NCI-H146 (cell line): ENCODE measurements at places on chromosomes 3 and 15.
A peak's percentile ranks its signal among the peaks of the same experiment; 100 is the strongest.

DNA sequence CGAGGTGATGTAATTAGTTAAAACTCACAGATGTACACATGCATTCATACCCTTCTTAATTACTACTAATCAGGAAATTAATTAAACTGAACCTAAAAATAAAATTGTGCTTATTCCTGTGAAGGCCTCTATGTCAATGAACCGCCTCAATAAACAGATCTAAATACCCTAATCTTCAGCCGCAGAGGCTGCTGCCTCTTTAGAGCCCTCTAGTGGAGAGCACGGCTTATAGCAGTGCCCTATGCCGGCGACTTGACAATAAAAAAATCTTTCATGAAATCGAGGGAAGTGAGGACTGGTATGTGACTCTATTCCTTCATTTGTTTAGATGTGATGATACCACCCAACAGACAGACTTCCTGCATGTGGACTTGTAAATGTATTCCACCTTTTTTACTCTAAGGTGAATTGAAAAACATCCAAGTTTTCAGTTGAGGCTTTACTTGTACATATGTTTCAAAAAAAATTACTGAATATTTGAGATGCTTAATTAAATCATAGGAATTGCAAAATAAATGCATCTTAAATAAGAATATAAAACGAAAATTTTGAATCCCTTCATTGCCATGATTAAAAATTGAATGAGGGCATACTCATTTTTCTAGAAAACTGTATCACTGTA, 8.3 kb upstream of the EPHA3 start:
- DNase-seq = peak; percentile 51

- no peak for DNase-seq
These were observed 128.8 kb upstream of the AADACL2 start for GRCh38 chr3:151604891-151605290.

DNA sequence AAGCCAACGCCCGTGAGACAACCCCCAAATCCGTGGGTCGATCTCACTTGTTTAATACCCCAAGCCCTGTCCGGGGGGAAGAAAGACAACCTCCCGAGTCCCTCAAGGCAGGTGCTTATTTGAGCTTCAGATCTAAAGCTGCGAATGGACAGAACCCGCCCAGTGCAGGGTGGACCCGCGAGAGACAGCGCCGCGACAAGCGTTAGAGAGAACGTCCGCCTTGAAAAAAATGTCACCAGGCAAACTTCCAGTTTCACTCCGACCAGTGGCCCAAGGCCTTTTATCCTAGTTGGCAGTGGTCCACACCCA, 740 bp upstream of the OXSR1 start:
- DNase-seq = no peak

DNA sequence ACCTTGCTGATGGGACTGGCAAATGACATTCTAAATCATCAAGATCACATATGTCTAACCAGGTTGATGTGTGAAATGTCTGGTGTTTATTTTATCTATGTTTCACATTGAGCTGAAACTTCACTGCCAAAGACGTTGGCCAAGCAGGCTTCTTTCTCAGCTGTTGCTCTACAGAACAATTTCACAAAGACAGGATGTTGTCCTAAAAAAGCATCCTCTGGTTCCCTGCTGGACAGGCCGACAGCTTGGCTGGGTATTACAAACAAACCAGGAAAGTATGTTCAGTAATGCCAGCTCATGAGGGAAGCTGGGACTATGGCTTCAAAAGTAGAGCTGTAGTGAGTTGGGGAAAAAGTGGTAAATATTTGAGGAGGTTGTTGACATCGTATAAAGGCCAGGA, 179.4 kb downstream of the FAM43A start:
- DNase-seq = no peak

DNA sequence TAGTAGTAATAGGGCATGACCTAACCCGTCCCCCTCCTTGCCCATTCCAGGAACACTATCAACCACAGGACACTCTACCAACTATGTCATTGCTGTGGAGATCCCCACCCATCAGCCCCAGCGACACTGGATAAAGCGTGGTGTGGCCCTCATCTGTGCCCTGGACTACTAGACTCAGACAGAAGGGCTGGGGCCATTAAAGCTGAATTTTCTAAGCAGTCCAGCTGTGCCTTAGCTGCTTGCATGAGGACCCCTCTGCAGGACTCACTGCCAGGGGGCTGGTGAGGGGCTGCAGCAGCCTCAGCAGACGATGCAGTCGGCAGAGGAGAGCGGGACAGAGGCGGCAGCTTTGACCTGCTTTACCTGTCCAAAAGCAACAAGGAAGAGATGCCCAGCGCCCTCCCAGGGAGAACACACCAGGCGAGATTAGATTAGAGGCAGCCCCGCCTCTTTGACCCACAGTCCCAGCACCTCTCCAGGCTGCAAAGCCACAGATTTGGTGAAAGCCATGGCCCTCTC, 44.6 kb downstream of the SEMA3G start:
- DNase-seq = no peak

DNA sequence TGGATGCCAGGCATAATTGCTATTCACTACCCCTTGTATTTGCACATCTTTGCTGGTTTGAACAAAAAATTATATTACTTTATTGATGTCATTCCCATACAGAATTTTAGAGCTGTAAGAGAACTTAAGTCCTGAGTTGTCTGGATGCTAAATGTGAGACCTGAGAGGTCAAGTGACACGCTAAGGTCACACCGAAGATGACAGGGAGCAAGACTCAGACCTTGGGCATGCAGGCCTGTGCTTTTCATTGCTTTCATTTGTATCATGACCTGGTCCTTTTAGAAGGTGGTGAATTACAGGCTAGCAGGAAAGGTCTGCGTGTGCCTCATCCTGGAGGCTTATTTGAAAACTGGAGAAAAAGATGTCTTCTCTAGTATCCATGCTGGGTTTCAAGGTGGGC, 312.0 kb upstream of the RASGRP1 start:
- DNase-seq = no peak

- no peak for DNase-seq
These were observed 76.8 kb upstream of the LRIG1 start for GRCh38 chr3:66577426-66578203.

DNA sequence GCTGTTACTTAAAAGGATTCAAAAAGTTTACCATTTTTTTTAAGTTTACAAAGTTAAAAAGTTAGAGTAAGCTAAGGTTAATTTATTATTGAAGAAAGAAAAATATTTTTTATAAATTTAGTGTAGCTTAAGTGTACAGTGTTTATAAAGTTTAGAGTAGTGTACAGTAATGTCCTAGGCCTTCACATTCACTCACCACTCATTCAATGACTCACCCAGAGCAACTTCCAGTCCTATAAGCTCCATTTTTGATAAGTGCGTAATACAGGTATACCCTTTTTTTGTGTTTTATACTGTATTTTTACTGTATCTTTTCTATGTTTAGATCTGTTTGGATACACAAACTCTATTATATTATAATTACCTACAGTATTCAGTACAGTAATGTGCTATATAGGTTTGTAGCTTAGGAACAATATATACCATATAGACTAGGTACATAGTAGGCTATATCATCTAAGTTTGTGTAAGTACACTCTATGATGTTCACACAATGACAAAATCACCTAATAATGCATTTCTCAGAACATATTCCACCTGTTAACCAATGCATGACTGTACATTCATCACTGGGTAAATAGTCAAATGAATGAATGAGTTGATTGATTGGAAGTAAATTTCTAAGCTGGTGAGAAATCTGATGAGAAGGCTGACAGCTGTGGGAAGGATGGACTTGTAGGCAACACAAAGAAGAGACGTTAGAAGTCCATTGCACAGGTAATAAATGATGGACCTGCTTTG, 95.2 kb upstream of the CDIN1 start:
- DNase-seq = no peak

- DNase-seq = no peak
These were observed 35.6 kb downstream of the LINGO1 start for GRCh38 chr15:77596821-77597803.

GRCh38 chr3:179700716-179701115, 47.9 kb downstream of the USP13 start:
- DNase-seq = no peak

GRCh38 chr3:113264283-113265131, 53.1 kb downstream of the BOC start:
- DNase-seq = peak; percentile 94

GRCh38 chr3:81173514-81173913, 587.9 kb downstream of the GBE1 start:
- DNase-seq = no peak

DNA sequence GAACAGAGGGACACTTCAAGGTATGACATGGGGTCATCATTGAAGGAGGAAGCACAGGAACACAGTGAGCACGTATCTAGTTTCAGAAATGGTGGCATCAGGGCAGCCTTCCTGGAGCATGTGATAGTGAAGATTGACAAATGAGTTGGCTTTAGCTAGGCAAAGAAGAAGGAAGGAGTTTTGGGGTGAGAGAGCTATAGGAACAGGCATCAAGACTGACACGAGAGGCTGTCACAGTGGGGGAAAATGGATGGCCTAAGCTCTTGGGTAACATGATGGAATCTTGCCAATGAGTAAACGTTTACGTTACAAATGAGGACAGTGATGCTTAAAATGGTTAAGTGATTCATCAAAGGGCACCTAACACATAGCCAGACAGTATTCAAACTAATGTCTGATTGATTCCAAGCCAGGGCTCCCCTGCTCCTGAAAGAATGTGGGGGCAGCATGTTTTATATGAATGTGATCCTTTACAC, 23.1 kb upstream of the GPR171 start:
- peak; percentile 31 for DNase-seq

GRCh38 chr15:82681371-82681770, 28.3 kb downstream of the AP3B2 start:
- peak; percentile 13 for DNase-seq

DNA sequence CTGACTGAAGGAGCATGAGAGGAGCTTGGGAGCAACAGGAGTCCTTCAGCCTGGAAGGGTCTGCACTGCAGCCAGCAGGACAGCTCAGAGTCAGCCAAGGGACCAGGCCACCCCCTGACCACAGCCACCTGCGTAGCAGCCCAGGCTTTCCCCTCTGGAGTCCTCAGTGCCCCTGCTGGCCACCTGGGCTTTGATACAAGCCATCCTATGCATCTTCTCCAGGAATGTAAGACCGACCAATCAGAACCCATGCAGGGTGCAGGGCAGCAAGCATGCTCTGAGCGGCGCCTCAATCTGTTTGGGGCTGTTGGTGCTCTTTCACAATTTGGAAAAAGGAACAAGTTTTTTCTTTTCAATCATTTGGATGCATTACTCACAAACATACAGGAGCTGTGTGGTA, 52.0 kb downstream of the DZIP1L start:
- no peak for DNase-seq

DNA sequence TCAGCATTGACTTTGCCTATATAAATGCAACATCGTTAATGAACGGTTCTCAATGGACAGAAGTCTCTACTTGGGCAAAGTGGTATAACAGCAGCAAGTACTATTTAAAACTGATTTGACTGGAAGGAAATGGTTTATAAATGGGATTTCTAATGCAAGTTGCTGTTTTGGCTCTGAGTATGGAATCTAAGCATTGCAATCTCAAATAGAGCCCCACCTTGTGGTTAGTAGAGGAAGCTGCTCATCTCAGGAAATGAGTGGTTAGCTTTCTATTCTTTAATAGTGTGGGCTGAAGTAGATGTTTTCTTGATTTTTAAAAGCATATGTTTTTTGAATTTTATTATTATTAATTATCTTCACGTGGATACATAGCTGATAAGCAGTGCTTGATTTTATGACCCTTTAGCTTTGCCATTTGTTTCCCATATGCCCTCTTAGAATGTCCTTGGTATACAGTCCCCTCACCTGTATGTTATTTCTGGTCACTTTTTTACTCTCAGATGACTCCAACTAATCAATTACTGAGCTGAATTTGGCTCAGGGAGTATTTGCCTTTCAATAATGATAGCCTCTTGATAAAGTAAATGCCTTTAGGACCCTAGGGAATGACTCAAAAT, 67.1 kb downstream of the OXSM start:
- peak; percentile 25 for DNase-seq

- no peak for DNase-seq
These were observed 80.3 kb downstream of the TFG start for GRCh38 chr3:100789579-100789978.

DNA sequence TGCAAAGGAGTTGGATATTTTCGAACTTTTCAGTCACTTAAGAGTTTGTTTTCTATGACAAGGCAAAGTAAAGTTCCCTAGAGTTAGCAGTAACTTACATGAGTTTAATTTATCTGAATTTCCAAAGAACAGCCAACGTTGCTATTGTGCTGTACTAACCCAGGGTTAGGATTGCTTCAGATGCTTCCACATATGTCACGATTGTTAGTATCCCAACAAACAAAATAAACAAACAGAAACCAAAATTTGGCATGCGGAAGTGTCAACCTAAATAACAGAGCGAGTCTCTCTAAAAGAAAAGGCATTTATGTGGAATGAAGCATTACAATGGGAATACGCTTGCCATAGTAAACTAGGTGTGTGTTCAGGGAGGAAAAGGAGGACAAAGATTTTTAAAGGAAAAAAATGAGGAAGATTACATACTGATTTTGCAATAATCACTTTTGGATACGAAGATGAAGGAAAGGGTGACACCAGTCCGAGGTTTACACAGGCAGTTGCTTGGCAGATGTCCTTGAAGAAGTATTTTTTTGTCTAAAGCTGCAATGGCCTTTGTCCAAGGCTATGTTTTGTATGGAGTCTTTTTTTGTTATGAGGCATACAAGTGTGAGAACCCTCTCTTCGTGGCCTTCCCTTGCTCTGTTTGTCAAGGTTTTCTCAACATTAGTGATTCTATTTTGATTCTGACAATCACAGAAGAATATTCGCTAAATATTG, 267.9 kb downstream of the GABRG3 start:
- no peak for DNase-seq

- no peak for DNase-seq
These were observed 29.8 kb downstream of the NFKBIZ start for GRCh38 chr3:101879102-101879501.

DNA sequence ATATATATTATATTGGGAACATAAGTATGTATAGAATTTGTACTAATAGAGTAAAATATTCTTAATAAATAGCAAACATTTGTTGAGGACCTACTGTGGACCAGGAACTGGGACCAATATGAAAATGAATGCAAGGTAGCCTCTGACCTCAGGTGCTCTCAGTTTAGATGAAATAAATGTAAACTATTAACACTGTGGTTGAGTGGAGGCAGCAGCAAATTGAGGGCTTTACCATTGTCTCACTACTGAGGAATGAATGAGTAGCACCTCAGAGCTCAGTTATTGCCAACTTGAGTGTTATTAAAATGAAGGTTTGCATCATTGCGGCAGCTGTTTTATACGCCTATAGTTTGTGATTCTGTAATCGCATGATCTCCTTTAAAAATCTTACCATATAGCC, 90.9 kb upstream of the CGNL1 start:
- no peak for DNase-seq

DNA sequence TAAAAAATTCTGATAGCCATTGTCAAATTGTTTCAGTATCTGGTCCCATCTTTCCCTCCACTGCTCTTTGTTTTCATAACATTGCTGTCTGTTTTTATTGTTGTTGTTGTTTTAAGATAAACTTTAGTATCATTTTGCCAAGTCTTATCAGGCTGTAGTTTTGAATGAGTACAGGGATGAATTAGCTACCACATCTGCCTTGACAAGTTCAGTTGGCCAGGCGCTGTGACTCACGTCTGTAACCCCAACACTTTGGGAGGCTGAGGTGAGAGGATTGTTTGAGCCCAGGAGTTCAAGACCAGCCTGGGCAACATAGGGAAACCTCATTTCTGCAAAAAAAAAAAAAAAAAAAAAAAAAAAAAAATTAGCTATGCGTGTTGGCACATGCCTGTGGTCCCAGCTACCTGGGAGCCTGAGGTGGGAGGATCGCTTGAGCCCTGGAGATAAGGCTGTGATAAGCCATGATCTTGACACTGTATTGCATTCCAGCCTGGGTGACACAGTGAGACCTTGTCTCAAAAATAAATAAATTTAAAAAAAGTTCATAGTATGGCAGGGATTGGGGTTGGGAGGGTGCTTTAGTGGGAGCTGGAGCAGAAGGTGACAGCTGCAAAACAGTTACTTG, 8.3 kb upstream of the ANKDD1A start:
- no peak for DNase-seq
